Fibroblast of the aortic adventitia (primary cell): ENCODE measurements at places on chromosomes 5 and 9.

DNA sequence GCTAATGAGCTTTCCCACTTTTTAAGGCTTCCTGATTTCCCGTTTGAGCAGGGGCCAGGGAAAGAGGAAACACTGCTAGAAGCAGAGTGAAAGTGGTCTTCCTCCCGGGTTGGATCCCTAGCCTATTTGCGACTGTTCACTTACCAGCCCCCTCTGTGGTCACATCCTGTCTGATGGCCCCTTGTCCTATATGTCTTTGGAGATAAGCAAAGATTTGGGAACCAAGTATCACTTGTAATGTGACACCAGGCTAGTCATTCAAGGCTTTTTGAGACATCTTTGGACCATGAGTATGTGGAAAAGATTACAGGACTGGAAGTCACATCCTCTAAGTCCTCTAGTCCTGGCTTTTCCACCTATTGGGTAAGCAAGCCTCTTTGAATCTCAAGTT lies 6.1 kb downstream of the DNAJB5 start:
- DNase-seq, result peak; percentile 31

DNA sequence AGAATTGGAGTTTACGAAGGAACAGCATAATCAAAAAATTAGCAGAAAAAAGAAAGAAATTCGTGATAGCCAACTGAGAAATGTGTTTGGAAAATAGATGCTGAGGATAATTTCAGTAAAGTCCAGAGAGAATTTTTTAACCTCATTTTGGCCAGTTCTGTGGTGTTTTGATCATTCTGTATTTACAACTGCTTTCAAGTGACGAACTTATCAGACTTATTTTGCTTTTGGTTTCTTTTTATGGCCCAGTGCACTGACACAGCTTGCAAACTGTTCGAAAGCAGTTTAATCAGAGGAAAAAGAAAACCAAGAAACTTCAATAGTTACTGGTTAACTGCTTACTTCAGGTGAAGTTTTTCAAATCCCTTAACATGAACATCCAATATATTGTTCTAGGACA lies 1.9 kb downstream of the SDHA start:
- peak; percentile 53 for DNase-seq

- DNase-seq, result no peak
These were observed 29.3 kb upstream of the TBC1D2 start for GRCh38 chr9:98284754-98285153.

DNA sequence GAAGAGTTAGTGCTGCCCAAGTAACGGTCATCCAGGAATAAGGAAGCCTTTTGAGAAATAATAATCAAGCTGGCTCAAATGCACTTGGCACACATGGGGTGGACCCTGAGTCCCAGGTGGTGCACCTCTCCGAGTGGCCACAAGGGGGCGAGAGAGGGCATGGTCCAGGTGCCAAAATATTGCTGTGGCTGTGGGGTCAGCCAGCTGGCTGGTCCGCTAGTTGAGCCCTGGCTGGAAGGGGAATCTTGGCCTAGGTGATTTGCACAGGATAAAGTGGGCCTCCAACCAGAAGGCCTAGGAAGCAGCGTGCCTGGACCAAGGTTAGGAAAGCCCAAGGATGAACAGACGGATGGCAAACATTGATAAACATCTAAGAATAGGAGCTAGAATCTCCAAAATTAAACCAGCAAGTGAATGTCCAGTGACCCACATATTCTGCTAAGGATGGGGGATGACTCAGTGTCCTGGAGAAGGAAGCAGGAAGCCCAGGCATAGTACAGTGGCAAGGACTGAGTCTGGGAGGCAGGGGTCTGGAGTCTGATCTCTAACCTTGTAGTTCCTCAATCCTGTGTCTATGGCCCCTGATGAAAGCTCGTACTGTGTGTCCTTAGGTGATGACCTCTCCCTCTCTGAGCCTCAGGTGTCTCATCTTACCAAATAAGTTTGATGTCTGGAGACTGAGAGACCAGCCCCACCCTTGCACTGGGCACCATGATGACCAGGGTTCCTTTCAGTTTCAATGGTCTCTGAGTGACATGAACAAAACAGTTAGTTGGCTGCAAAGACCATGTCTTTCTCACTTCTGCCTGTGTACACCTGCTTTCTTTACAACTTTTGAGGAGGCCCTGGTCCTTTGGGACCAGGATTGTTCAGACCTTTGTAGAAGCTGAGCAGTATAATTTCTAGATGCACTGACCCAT lies 19.2 kb upstream of the SHB start:
- peak; percentile 53 for DNase-seq

GRCh38 chr9:135973277-135974219 lies 12.4 kb upstream of the UBAC1 start:
- no peak for DNase-seq

DNA sequence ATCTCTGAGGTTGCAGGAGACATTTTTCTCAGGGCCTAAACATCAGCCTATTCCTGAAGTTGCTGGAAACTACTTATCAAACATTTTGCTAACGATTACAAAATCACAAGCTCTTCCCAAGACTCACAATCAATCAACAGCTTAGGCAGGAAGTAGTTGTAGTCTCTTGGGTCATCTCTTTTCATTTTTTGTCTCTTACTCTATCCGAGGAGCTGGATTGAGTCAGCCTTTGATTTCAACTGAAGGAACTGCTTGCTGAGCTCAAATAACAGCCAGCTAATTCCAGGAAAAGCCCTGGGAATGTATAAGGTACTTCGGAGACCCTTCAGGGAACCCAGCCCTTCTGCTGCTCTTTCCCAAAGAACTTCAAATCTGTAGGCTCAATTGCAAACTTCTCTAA lies 398.9 kb downstream of the PLK2 start:
- peak; percentile 72 for DNase-seq
